Bronchial epithelial cell (primary cell): ENCODE measurements at places on chromosomes 5 and 9. TPM values are rescaled to one million over a fixed set of nuclear protein-coding genes. Genes with fewer than 3 reads are reported as not detected.

Gene RNF183
- 0.26 and 0.38 TPM in 2 replicates for total RNA-seq

Gene OCLN
- total RNA-seq, result 76.9 and 109 TPM in 2 replicates

Gene SLC6A18
- total RNA-seq, result not detected in 2 replicates

Gene DAB2
- total RNA-seq, result 0.51 and 0.79 TPM in 2 replicates

Gene ZBED3
- 0.53 and 0.90 TPM in 2 replicates for total RNA-seq

Gene HRCT1
- total RNA-seq, result 0.26 TPM in 1 of 2 replicates, not detected in the other

Gene PLPP7
- not detected in 2 replicates for total RNA-seq

- DNase-seq, result no peak
These were observed 175.5 kb downstream of the TTLL11 start for GRCh38 chr9:121917375-121918335.

- no peak for DNase-seq
These were observed 200.0 kb downstream of the PARP8 start for GRCh38 chr5:50866415-50866814.

GRCh38 chr9:69873401-69873950, 52.9 kb downstream of the CFAP95 start:
- no peak for DNase-seq

GRCh38 chr5:123598028-123598689, 86.2 kb downstream of the CSNK1G3 start:
- no peak for DNase-seq

- DNase-seq, result no peak
These were observed 97.7 kb downstream of the MAP1B start for GRCh38 chr5:72204946-72205345.

DNA sequence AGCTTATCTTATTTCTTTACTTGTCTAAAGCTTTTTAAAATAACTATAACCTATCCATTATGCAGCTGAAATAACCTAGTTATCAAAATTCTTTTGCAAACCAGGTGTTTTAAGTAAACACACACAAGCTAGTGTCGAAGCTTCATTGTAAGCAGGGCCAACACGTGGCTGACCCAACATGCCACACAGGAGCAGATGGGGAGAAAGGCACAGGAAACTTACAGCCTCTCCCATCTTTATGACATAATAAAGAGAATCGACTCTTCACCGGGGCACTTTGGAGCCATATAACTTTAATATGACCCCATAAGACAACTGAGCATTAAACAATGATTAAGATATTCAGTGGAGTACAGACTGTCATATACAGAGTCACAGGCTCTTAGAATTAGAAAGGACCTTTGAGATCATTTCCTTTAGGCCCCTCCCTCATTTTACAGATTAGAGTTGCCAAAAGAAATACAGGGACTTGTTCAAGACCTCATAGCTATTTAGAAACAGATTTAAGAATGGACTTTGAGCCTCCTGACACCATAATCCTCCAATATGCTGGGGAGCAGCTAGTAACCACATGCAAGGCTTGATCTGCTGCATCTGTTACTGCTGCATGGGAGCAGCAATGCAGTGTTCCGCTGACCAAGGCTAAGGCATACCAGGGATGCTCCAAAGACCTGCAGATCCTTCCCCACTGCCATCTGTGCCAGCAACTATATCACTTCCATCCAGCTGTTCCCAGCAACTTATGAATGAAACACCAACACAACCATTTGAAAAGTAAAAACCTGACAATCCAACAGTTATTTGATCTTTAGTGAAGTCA, 75.4 kb downstream of the RASEF start:
- no peak for DNase-seq

GRCh38 chr5:177474846-177475562, 1.6 kb upstream of the DBN1 start:
- no peak for DNase-seq

- DNase-seq, result no peak
These were observed 1.4 kb downstream of the RPS6 start for GRCh38 chr9:19378647-19379046.

GRCh38 chr9:19901586-19901985, 112.7 kb upstream of the SLC24A2 start:
- DNase-seq, result no peak

- peak; percentile 62 for DNase-seq
These were observed 23.8 kb upstream of the ZNF622 start for GRCh38 chr5:16489322-16489791.

GRCh38 chr9:134173127-134174072, 9.0 kb upstream of the RNU6ATAC start:
- no peak for DNase-seq

DNA sequence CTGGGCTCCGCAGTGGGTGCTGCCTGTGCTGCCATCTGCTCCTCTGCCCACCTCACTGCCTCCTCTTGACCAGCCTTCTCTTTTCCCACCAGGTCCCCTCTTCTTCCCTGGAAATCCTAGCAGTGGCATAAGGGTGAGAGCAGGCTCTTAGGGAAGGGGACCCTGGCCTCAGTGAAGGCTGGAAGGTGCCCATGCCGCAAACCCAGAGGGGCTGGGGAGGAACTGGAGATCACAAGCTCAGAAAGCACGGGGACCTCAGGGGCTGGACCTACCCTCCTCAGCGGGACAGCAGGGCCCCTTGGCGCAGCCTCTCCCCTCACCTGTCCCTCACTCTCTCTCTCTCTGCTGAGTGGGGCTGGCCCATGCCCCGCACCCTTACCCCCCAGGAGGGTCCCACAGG, 144.4 kb upstream of the IRX2 start:
- no peak for DNase-seq

- DNase-seq, result no peak
These were observed 193.8 kb downstream of the GADD45G start for GRCh38 chr9:89798547-89799120.

DNA sequence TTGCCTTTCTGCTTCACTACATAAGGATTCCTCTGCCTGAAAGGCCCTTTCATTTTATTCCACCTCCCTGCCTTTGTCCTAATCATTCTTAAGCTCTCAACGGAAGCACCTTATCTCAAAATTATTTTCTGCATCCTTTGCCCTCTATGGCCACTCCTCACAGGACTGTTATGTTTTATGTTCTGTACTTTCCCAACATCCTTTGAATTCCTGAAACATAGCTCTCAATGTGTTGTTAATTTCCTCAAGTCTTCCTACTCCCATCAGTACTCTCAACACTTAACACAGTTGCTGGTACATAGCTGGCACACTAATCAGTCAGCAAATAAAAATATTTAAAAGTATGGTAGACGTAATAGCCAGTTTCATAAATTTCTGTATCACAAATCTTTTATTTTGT, 193.0 kb downstream of the RFX3 start:
- no peak for DNase-seq

- DNase-seq, result no peak
These were observed 27.0 kb downstream of the GRIN3A start for GRCh38 chr9:101711330-101711941.

DNA sequence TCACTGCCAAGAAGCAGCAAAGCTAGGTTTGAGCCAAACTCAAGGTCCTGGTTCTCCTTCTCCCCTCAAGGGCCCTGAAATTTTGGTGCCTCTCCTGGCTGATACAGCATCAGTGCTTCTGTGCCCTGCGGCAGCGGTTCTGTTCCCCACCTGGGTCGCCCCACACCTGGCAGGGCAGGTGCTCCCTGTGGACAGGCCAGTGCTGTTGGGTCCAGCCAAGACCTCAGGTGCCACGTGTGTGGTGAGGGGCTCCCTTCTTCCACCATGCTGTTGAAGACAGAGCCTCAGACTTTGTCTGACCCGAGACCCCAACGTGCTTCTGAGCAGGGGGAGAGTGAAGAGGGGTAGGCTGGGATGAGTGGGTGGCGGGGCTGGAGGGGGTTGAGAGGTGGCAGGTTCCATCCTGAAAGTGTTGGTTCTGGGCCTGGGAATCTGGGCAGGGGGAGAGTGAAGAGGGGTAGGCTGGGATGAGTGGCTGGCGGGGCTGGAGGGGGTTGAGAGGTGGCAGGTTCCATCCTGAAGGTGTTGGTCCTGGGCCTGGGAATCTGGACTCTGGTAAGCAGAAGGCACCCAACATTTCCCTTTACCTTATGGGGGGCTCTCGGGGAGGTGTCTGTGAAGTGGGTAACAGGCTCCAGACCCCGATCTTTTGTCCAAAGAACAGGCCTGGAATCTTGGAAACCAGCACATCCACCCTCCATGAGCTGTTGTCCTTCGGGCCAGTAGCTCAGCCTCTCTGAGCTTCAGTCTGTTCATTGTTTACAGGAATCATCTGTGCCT, 2.3 kb downstream of the PLEKHG4B start:
- DNase-seq, result no peak

DNA sequence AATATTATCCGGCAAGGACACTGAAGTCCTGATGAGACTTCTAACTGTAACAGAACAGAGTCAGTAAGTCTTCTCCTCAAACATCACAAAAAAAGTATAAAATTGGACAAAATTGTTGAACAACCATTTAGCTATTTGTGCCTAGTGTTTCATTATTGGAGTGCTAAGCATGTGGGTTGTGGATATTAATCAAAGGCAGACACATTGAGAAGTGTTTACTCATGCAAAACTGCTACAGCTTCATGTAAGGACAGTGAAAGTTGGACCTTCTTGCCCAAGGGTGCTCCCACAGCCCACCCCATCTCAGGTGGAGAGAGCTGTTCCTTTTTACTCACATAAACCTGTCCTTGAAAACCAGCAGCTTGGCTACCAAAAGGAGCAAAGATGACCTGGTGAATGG, 355.1 kb upstream of the DAB2 start:
- no peak for DNase-seq

DNA sequence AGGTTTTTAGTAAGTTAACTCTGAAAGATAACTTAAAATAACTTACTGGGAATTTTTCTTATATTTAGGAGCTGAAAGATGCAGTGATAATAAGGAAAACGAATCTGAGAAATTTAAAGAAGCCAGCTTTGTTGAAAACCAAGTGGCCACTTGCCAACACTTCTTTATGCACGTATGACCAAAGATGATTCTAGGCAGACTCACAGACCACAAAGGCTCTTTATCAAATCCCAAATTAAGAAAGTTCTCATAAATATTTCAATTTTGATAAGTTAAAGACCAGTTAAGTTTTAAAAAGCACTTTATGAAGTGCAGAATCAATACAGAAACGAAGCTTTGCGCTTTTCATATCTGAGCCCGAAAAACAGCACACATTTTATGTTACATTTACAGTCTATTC, 1.5 kb downstream of the AFF4 start:
- peak; percentile 61 for DNase-seq

DNA sequence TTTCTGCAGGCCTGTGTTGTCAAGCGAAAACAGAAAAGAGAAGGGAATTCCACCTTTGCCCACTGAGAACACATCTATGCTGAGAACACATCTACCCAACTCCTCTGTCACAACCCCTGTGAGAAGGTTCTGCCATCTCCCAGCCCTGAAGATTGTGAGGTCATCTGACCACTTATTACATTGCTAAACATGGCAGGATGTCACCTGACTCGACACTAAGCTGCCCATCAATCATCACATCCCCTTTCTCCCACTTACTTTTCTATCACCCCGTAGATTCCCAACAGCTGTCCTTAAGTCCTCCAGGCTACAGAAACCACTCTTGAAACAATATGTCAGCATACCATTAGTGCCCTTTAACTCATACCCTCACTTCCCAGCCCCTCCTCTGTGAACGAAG, 64.2 kb upstream of the PRSS3 start:
- DNase-seq, result no peak

- DNase-seq, result no peak
These were observed 220.8 kb downstream of the PLK2 start for GRCh38 chr5:58239045-58239444.

DNA sequence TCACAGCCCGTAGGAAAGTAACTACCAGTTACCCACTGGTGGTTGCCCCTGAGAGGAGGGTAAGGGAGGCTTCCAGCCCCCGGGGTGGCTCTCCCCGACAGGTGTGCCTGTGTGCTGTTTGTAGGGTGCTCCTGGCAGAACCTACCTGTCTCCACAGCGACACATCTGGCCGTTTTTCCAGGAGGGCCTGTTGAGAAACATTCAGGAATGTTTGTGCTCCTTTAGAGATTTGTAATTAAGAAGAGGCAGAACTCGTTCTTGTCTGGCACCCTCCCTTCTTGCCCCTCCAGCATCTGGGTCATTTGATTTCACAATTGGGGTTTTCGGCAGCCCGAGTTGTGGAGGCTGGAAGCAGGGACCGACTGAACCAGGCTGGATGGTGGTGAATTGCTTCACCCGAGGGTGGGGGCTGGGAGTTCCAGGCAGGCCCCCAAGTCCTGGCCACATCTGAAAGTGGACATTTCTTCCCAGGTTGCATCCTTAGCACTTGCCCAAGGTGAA, 74.2 kb downstream of the WWC1 start:
- peak; percentile 92 for DNase-seq

DNA sequence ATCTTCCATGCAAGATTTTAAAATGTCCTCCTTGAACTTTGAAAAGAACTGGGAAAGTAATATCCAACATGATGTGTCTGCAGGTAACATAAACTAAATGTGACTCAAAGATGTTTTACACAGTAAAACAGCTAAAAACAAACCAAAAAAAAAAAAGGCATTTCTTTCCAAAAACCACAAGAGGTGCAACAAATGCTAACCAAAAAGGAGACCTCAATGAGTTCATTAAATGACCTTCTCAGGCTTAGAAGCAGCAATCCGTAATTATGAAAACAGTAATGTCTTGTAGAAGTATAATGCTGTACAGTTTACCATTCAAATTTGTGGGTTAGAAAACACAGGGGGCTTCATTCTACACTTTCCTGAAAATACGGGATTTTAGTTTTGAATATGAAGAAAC, 2.5 kb downstream of the RNF145 start:
- no peak for DNase-seq

GRCh38 chr5:31148959-31149475, 44.5 kb upstream of the CDH6 start:
- no peak for DNase-seq

DNA sequence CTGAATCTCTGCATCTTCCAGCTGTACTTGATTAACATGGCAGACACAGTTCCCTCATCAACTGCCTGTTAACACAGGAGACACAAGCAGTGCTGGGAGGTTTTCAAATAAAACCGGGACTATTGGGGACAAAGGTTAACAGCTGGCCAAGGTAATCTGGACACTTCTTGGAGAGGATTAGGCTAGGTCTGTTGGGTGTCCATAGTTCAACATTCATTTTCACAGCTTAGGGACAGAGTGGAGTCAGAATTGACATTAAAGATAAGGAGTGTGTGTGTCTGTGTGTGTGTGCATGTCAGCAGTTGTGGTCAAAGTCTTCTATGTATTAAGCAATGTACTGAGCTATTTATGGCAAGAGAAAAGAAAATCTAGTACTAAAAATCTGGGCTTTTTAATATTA, 216.2 kb downstream of the MED10 start:
- DNase-seq, result no peak
